Kidney epithelial cell (primary cell): ENCODE measurements at places on chromosomes 16 and 17. TPM values are rescaled to one million over a fixed set of nuclear protein-coding genes. Genes with fewer than 3 reads are reported as not detected.
A peak's percentile ranks its signal among the peaks of the same experiment; 100 is the strongest.

C17orf78 gene
- not detected in 2 replicates for total RNA-seq

GFAP gene
- not detected in 2 replicates for total RNA-seq

MYO15A gene
- total RNA-seq, result 0.21 and 0.33 TPM in 2 replicates

HOXB2 gene
- 15.2 and 24.6 TPM in 2 replicates for total RNA-seq

SSTR5 gene
- total RNA-seq, result not detected in 2 replicates

RAB26 gene
- 0.54 and 0.68 TPM in 2 replicates for total RNA-seq

DNA sequence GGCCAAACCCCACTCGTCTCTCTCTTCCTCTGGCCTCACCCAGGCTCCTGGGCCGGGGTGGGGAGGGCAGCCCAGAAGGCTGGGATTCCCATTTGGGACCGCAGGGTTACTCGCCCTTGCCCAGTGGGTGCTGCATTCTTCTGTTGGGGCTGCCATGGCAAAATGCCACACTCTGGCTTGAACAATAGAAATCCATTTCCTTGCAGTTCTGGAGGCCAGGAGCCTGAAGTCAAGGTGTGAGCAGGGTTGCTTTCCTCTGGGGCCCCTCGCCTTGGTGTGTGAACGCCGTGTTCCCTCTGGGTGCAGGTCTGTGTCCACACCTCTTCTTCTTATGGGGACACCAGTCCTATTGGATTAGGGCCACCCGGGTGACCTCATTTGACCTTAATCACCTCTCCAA lies 105.8 kb upstream of the GSE1 start:
- DNase-seq, result no peak

DNA sequence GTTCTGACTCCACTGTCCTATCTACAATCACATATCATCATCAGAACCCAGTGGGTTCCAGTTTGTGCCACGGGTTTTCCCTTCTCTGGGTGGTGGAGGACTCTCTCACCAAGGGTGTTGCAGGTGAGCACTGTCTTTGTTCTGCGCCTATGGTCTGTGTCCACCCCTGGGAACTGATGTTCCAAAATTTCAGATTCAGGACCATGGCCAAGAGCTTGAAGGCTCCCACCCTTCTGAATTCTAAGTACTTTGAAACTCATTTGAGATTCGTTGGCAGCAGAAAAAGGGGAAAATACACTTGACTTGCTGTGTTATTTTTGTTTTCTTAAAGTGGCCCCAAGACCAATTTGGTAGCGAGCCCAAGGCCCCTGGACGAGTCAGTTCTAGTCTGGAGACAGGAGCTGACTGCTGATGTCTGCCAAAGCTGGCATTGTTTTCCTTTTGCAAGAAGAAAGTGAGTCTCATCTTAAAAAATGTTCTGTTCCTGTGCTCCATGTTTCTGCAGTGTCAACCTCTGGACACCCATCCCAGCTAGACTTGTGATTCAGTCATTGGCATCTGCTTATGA lies 310.9 kb downstream of the HAPSTR1 start:
- DNase-seq, result no peak

DNA sequence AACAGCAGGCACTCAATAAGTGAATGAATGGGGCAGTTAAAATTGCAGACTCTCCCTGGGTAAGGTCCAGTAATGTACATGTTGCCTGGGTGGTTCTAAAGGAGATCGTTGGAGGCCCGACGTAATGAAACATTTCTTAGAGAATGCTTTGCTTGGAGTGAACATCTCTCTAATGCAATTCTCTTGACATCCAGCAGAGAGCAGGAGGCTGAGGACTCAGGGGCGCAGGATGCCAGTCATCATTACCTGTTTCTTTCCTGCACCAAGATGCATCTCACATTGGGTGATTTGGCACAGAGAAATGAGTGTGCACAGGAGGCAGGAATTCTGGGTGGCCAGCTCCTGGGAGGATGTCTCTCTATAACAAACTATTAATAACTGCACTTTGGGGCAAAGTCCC lies 130.3 kb upstream of the RBBP6 start:
- DNase-seq, result no peak

DNA sequence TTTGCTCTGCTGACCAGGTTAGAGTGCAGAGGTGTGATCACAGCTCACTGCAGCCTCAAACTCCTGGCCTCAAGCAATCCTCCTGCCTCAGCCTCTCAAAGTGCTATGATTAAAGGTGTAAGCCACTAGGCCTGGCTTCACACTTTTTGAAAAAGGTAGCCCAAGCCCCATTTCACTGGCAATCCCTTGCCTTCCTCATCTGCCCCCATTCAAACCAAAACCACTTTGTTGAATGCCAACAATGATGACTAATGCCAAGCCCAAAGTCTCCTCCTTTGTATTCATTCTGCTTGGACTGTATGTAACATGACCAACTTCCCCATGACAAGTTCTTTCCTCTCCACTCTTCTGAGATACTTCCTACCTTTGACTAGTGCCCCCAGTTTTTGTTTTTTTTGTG lies 33.1 kb downstream of the N4BP1 start:
- no peak for DNase-seq

DNA sequence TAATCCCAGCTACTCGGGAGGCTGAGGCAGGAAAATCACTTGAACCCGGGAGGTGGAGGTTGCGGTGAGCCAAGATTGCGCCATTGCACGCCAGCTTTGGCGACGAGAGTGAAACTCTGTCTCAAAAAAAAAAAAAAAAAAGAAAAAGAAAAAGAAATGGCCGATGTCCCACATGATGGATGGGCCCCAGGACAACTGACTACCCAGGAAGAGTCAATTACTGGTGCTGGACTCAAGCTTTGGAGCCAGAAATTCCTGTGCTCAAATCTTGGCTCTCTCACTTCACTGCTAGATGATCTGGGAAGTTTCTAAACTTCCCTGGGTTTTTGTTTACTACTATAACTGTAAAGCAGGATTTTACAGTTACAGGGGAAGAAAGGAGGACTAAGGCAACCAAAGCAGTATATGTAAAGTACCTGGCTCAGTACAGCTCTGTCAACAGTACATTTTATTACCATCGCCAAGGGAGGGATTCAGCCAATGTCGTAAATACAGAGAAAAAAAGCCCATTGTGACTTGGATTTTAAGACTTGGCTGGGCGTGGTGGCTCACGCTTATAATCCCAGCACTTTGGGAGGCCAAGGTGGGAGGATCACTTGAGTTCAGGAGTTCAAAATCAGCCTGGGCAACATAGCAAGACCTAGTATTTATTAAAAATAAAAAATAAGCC lies 11.9 kb downstream of the C16orf86 start:
- DNase-seq, result no peak

- no peak for DNase-seq
These were observed 24.8 kb downstream of the PDIA2 start for GRCh38 chr16:307691-308312.

- no peak for DNase-seq
These were observed 26.2 kb downstream of the GPRC5B start for GRCh38 chr16:19858340-19859018.

DNA sequence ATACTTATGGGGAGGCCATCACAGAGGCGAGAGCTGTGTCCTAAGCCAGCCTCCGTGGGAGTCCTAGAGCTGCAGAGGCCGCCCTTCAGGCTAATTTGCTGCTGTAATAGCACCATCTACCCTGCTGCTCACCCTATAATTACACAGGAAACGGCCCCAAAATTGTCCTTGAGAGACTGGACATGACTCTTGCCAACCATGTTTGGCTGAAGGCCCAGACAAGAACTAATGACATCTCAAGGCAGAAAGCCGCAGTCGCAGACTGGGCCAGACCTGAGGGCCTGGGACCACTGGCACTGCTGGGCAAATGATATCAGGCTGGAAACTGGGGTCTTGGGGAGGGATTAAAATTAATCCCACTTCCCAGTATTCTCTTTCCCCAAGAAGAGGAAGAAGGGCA lies 24.1 kb downstream of the PSMD7 start:
- DNase-seq, result no peak

DNA sequence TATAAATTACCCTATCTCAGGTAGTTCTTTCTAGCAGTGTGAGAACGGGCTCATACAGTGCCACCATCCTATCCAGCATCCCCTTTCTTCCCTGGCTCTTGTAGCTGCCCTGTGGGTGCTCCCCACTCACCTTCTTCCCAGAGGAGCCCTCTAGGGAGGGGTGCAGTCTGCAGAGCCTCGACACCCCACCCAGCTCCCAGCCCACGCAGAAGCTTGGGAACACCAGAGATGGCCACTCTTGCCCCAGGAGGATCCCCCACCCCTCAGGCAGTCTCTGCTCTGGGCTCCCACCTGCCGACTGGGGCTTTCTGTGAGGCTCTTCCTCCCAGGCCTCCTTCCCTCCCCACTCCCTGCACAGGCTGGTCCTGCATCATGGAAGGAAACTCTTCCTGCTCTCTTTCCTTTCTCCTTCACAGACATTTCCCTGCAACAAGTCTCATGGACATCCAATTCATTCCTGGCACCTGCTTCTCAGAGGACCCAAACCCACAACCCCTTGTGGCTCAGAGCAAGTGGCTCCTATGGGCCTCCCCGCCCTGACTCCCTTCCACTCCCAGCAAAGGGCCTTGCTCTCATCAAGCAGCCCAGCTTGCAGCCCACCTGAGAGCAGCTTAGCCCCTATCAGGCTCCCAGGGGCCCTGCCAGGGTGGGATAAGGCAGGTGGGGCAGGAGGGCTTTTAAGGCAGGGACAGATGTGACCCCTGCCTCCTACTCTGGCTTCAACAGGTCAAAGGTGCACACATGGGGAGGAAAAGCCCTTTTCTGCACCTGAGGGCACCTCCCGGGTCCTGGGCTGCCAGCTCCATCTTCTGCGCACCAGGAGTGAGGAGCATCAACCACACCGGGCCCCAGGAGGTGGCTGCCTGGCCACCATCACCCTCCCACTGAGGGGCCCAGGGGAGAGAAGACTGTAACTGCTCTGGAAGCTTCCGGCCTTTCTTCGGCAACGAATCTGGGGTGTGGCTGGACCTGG lies 263.8 kb upstream of the TNRC6C start:
- DNase-seq, result no peak

- no peak for DNase-seq
These were observed 49.0 kb downstream of the MPRIP start for GRCh38 chr17:17091276-17091675.

DNA sequence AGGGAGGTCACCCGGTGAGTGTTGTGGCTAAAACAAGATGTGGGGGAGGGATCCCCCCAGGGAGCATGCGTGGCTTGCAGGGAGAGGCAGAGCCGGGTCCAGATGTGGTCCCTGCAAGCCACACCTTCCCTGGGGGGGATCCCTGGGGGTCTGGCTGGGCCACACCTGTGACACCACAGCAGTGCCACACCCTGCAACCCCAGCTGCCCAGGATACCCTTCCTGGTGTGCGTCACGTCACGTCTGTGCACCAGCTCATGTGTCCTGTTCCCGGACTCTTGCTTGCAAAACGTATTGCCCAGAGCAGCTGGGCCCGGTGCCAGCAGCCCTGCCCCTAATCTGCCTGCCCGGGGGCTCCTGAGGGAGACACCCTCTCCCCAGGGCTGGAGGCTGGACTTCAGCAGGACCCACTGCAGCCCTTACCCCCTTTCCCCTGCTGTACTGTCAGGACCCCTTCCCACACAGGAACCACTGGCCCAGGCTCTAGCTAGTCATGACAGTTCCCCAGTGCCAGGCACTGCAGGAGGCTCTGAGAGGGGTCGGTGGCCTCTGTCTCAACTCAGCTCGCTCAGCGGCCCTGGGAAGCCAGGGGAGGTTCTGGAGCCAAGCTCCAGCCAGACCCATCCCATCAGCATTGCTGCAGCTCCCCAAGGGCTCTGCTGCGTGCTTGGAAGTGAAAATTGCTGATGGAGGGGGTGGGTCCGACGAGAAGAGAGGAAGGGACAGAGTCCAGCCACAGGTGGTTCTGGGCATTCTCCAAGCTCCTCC lies 25.8 kb upstream of the ACSF3 start:
- DNase-seq, result no peak

DNA sequence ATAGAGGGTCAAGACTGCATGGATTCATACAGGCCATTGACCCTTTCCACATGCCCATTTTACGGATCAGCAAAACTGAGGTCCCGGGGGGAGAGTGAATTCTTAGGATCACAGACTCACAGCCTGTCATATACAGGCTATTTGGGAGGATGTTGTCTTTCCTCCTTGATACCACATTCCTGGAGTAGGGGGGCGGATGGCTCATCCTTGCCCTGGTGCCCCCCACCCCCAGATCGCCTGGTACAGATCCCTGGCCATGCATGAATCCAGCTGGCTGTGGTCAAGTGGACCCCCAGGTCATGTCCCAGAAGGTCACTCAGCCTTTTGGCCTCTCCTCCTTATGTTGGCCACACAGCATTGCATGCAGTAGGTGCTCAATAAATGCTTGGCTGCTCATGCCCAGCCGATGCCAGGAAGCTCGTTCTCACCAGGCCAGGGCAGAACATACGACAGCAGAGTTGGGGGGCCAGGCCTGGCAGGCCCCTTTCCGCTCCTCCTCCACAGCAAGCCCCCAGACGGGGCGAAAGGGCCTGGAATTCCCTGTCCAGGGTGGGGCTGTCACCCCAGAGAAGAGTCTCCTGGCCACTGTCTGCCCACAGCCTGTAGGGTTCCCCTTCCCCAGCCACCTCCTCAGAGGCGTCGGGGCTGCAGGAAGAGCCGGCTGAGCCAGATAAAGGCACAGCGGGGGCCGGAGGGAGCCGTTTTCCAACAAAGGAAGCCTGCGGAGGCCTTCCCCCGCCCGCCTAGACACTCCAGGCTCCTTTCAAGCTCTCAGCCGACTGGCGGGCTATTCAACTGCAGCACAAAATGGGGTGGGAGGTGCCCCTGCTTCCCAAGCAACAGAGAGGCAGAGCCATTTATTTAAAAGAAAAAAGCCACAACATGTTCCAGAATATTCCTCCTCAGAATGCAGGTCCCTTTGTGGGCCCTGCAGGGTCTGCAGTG lies 215.7 kb upstream of the CIBAR2 start:
- no peak for DNase-seq

- no peak for DNase-seq
These were observed 205.2 kb upstream of the NLRP1 start for GRCh38 chr17:5789528-5789927.

DNA sequence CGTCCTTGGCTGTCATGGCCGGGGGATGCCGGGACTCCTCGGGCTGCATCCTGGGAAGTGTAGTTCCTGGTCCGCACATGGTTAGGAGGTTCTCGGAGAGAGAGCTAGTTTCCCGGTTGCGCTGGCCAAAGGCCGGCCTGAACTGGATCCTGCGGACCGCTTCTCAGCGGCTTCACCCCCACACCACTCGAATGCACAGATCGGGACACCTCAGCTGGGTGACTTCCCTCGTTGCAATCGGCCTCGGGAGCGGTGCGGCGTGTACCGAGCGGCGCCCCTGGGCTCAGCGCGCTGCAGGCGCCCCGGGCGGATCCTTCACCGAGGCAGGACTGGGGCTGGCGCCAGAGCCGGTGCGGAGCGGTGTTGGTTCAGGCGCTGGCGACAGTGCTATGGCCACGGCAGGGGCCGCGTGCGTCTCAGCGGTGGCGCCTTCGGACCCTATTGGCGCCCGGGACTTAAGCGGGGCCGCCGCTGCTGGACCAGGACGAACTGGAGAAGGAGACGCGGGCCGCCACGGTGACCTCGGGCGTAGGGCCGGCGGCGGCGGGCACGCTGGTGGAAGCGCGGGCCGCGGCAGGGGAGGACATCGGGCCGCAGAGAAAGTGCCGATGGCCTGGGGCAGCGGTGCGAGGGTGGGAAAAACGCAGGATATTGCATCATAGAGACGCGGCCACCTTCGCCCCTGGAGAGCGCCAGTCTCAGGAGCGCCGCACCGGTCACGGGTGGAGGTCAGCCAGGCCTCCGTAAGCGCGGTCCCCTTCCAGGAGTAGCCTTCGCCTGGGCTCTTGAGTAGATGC lies 11.4 kb downstream of the ZNF629 start:
- DNase-seq, result peak; percentile 41
